ENCODE measurements at places on chromosomes 7 and 10.

DNA sequence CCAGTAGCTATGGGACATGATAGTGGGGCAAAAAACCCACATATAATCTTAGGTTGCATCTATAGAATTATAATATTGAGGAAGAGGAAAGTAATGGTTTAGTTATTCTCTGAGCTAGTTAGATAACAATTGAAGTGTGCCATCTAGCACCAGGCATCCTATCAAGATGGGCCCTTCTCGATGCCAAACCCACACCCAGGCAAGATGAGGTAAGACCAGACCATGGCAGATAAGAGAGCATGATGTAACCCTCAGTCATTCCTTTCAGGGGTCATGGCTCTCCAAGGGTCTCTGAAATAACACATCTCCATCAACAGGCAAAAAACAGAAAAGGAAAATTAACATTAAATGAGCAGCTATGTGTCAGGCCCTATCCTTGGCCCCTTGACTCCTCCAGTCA, 128.7 kb downstream of the SH3PXD2A start:
- no peak for DNase-seq

GRCh38 chr7:153473185-153473584, 579.0 kb upstream of the DPP6 start:
- DNase-seq, result no peak

GRCh38 chr10:82277591-82277990, 402.6 kb downstream of the NRG3 start:
- no peak for DNase-seq

DNA sequence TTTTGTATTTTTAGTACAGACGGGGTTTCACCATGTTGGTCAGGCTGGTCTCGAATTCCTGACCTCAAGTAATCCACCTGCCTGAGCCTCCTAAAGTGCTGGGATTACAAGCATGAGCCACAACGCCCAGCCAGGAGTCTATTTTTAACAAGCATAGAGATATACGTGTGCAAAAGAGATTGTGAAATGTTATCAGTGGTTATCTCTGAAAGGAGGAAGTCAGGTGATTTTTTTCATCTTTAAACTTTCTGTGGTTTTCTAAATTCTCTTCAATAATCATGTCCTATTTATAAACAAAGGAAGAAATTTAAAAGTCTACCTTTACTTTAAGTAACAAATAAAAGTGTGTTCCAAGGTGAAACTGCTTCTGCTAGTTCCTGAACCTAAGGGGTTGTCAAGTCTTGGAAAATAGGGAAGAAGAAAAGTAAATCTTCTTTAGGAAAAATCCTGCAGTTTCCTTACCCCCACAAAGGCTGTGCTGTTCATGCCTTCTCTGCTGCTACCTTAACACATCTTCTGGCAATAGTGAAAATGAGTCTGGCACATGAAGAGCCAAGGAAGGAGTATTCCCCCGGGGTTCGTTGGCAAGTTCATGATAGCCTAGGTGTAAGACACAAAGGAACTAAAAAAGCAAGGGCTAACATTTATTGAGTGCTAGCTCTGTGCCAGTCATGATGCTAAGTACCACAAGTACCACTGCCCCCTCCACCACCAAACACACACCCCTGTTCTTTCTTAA, 51.1 kb downstream of the CYP26A1 start:
- peak; percentile 26 for DNase-seq

DNA sequence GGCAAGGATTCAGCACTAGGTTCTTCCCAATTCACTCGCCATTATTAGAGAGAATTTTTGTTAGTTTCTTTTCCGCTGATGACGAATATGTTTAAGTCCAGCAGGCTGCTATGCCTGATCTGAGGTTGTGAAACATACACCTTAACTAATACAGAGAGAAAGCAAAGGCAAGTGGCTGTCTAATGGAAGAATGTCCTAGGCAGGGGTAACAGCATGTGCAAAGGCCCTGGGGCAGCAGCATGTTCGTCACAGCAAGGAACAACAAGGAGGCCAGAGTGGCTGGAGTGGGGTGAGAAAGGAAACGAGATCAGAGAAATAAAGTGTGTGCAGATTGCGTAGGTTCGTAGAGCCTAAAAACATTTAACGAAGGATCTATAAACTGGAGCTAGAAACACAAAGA, 35.4 kb upstream of the CCDC7 start:
- DNase-seq, result no peak

GRCh38 chr10:29595636-29596225, 39.0 kb downstream of the SVIL start:
- no peak for DNase-seq

GRCh38 chr7:143145-143751, 49.1 kb upstream of the FAM20C start:
- DNase-seq, result no peak

- DNase-seq, result no peak
Measured at GRCh38 chr10:29648114-29648982, 13.6 kb upstream of the SVIL start.

- no peak for DNase-seq
Measured at GRCh38 chr7:94252971-94253370, 141.7 kb upstream of the COL1A2 start.

GRCh38 chr10:72043016-72043834, 45.1 kb downstream of the SPOCK2 start:
- no peak for DNase-seq

DNA sequence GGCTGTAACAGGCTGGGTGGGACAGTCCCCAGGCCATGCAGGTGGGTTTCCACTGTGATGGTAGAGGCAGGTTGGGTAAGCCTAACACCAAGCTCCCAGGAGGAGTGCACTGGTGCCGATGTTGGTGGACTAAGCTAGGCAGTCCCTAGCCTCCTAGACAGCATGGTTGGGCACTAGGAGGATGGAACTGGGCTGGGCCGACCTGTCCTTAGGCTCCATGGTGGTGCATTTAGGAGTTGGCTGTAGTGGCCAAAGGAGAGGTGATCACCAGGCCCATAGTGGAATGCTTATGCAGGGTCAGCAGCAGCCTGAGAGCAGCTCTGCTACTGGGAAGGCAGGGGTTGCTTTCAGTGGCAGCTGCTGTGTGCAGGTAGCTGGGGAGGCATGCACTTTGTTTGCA, 247.7 kb upstream of the CNTNAP2 start:
- no peak for DNase-seq

DNA sequence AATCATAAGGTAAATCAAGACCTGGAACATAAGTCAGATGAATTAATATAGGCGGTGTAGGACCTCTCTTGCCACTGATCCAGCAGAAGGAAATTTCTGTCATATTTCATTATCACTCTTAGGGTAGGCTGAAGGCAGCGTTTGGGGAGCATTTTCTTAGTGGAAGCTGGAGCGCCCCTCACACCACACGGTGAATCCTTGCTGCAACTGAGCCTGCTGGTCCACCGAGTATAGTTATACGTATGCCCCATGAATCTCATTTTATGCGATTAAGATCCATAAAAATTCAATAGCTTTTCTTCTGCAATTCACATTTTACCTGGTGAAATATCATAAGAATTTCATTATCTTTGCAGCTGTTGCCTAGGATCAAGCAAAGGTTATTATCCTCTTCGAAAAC, 19.6 kb downstream of the EBF3 start:
- DNase-seq, result no peak

DNA sequence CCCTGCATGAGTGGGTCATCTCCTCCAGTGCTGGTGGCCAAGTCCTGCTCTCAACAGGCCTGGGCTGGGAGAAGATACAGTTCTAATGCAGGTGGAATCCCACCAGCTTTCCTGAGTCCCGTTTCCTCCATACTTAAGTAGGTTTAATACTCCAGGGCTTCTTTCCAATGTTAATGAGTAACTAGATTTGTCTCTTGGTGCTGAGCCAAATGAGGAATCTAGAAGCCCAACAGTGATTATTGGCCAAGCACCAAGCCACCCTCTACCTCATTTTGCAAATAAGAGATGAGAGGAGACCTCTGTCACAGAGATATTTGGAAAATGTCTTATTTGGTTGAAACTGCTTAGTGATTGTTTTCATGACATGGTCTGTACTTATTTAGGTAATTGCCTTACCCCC, 37.1 kb downstream of the STARD3NL start:
- no peak for DNase-seq

GRCh38 chr7:7798510-7798909, 80.1 kb upstream of the RPA3 start:
- no peak for DNase-seq

- no peak for DNase-seq
Measured at GRCh38 chr10:76036962-76037361, 605.5 kb downstream of the LRMDA start.

- no peak for DNase-seq
Measured at GRCh38 chr7:134593530-134594392, 44.9 kb downstream of the AKR1B15 start.

DNA sequence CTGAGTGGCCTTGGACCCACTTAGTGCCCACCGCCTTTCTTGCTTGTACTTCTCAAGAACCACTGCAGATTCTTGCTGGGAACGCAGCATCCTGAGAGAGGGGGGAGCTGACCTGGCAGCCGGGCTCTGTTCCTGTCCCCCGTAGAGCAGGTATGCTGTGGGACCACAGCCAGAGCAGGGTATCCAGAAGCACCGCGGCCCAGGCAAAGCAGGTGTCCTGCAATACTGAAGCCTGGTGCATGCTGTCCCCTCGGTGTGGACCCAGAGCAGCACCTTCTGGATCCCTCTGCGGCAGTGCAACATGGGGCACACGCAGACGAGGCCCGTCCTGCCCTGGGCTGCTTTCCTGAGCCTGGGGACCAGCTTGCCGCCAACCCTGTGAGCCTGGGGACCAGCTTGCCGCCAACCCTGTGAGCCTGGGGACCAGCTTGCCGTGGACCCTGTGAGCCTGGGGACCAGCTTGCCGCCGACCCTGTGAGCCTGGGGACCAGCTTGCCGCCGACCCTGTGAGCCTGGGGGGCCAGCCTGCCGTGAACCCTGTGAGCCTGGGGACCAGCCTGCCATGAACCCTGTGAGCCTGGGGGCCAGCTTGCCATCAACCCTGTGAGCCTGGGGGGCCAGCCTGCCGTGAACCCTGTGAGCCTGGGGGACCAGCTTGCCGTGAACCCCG, 60.9 kb upstream of the ADGRA1 start:
- no peak for DNase-seq
